ENCODE measurements at places on chromosomes 1 and 21.

GRCh38 chr1:153643100-153643499 is 9.2 kb downstream of the CHTOP start:
- DNase-seq, result no peak

GRCh38 chr21:21845901-21846300 is 847.7 kb downstream of the NCAM2 start:
- DNase-seq, result no peak

DNA sequence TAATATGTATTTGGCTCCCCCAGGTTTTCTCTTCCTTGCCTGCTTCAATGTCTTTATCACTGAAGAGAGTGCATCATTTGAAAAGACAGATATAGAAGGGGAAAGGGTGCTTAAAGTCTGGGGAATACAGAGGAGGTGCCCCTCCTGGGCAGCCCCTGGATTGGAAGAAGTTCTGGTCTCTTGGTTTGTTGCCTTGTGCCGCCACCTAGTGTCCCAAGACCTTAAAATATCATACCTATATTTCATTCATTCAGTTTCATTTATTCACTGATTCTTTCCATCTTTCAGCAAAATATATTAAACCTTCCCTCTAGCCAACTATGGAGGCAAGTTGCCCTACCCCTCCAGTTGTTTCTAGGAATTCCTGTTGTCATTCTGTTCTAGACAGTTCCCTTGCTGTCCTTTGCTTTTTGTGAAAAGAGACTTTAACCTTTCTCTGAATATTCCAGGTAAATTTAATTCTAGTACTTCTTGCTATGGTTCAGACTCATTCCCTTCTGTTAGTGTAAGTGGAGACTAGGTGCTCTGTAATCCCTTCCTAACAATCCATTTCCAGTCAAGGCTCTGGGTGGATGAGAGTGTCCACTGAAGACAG is 56.1 kb downstream of the MEF2D start:
- no peak for DNase-seq

DNA sequence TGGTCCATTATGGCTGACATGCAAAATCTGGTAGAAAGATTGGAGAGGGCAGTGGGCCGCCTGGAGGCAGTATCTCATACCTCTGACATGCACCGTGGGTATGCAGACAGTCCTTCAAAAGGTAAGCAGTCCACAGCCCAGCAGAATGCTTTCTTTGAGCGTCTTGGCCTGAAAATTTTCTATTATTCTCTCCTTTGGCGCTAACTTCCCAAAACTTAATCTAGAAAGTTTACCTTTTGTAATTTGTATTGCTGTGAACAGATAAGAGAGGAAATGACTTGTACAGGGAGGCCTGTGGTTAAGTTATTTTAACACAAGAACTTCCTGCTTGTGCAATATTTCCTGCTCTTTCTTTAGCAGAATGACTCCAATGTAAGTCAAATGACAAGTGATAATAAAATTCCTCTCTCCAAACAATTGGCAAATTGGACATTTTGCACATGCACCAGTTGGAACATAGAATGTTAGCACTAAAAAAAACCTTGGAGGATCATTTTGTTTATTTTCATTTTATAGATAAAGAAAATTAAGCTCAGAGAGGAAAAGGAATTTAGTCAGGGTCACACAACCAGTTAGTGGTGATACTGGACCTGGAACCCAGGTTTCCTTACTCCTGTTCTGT is 18.9 kb downstream of the CAP1 start:
- DNase-seq, result no peak

DNA sequence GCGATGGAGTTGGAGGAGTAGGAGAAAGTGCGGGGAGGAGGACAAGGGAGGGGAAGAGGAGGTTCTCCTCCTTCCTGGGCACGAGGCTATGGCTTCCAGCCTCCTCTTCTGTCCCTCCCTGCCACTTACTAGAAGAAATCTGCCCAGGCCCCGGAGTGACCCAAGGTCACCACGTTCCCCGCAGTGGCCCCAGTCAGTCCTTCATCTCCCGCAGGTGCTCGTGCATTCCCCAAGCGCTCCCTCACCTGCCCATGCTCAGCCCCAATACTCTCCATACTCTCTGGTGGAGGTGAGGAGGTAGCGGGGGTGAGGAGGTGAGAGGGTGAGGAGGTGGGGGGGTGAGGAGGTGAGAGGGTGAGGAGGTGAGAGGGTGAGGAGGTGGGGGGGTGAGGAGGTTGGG is 85.4 kb downstream of the CCDC185 start:
- no peak for DNase-seq

DNA sequence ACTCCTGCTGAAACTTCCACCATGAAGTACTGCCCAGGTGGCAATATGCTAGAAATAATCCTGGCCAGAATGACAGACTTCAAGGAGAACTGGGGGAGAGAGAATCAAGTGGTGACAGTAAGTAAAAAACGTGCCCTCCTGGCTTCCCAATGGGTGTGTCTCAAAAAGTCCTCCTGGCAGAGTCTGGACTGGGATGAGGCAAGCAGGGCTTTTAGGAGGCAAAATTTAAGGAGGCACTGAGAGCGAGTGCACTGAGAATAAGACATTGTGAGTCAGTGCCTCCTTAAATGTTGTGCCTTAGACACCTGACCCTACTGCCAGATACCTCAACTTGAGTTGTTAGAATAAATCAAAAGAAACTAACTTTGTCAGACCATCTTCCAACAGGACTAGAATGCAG is 2.2 kb downstream of the LRRC52 start:
- DNase-seq, result no peak

DNA sequence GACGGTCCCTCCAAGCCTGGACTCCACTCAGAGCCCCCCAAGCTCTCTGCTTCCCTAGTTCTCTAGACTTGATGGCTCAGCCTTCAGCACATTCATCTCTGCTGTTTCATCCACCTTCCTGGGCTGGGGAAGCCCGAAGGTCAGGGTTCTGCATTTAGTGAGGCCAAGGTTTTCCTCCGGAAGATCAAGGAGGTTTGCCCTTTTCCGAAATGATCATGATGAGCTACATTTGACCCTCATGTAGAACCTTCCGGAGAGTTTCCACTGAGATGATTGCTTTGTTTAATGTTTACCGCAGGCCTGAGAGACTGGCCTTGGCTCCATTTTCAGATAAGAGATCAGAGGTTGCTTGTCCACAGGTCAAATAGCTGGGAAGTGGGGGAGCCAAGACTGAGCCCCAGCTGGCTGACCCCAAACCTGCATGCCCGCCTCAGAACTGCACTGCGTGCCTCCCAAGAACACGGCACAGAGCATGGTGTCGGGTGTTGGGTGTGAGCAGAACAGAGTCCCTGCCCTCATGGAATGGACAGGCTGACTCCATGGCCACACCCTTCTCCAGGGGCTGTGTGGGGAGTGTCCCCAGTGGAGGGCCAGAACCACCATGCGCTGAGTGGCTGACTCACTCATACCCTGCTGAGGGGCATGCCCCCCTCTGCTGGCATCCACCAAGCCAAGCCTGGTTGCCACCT is 200.8 kb upstream of the TMEM51 start:
- no peak for DNase-seq

GRCh38 chr1:236760480-236760879 is 34.6 kb upstream of the MTR start:
- no peak for DNase-seq

DNA sequence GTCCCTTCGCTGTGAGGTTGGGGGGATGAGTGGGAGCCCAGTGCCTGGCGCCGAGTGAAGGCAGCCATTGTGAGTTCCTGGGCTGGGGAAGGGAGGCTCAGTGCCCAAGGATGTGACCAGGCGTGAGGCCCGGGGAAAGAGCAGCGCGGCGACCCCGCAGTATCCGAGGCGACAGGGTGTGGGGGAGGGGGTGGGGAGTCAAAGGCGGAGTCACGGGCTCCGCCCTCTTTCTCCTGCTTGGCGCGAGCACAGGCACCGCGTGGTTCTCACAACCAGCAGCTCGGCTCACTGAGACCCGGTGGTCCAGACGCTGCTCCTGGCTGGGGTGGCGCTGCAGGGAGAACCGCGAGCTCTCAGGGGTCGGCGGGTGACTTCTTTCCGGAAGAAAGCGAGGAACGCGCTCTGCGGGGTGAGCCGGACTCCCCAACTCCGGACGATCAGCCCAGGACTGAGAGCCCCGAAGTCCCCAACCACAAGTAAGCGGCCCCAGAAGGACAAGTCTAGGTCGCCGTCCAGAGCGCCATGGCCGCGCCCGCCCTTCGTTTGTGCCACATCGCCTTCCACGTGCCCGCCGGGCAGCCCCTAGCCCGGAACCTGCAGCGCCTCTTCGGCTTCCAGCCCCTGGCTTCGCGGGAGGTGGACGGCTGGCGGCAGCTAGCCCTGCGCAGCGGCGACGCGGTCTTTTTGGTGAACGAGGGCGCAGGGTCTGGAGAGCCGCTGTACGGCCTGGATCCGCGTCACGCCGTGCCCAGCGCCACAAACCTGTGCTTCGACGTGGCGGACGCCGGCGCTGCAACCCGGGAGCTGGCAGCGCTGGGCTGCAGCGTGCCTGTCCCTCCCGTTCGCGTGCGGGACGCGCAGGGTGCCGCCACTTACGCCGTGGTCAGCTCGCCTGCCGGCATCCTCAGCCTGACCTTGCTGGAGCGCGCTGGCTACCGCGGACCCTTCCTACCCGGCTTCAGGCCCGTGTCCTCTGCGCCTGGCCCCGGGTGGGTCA is at the start of gene HPDL:
TSS of gene HPDL (plus strand) at position 269 of the 997 bp plus-strand sequence. CDS start at position 523, 254 bp downstream.
- peak; percentile 51 for DNase-seq

GRCh38 chr1:7300893-7301663 is 470.0 kb upstream of the VAMP3 start:
- no peak for DNase-seq

GRCh38 chr1:77239311-77239710 is 20.1 kb upstream of the PIGK start:
- no peak for DNase-seq

DNA sequence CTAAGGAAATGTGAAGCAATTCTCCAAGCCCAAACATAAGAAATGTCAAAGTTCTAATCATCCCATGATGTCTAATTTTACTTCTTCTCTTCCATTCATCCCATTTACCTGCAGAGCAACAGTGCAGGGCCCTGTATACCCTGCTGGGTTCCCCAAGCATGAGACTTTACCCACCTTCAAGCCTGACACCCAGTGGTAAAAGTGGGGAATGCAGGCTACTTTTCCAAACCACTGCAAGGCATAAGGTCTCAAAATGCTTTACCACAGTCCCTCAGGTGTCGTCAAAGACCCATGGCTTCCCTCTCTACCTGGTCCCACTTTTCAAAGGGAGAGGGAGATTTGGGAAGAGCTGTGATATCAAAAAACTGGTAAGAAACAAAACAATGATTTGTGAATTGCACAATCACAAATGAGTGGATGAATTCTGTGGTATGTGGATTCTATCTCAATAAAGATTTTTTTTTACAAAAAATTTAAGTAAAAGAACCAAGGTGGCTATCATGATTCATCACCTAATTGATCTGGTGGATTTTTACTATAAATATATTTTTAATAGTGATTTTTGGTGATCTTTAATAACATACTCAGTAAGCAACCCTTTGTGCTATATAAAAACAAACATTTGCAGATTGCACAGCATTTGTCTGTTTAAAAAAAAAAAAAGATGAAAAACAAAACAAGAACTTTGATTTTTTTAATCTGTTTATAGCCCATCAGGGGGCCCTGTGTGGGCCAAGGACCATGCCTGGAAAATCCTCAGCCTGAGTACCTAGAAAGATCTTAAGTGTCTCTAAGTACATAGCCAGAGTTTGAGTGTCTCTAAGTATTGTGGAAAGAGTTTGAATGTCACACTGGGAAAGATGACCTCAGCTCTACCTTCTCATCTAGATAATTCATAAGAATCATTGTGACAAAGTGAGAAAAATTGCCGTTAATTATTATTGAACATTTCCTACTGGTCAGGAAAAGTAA is 73.1 kb upstream of the GJB5 start:
- peak; percentile 7 for DNase-seq

GRCh38 chr1:41322835-41323234 is 38.4 kb upstream of the FOXO6 start:
- no peak for DNase-seq

GRCh38 chr1:11851180-11851579 is 3.6 kb upstream of the NPPA start:
- DNase-seq, result no peak

GRCh38 chr1:59107516-59107915 is 189.4 kb upstream of the FGGY start:
- no peak for DNase-seq

- no peak for DNase-seq
Measured at GRCh38 chr1:166182281-166182680, 15.5 kb upstream of the FAM78B start.
